ENCODE measurements at places on chromosomes 1 and 21.

DNA sequence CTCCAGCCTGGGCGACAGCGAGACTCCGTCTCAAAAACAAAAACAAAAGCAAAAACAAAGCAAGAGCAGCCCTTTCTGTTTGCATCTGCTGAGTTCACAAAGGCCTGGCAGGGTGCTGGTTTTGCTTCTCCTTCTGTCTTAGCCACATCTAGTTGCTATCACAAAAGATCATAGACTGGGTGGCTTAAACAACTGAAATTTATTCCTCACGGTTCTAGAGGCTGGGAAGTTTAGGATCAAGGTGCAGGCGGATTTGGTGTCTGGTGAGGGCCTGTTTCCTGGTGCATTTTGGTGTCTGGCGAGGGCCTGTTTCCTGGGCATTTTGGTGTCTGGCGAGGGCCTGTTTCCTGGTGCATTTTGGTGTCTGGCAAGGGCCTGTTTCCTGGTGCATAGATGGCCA is 471.3 kb downstream of the CAMTA1 start:
- no peak for DNase-seq

GRCh38 chr1:193318347-193318746 is 131.9 kb upstream of the B3GALT2 start:
- no peak for DNase-seq

- no peak for DNase-seq
Measured at GRCh38 chr1:110436635-110437034, 14.3 kb upstream of the PROK1 start.

DNA sequence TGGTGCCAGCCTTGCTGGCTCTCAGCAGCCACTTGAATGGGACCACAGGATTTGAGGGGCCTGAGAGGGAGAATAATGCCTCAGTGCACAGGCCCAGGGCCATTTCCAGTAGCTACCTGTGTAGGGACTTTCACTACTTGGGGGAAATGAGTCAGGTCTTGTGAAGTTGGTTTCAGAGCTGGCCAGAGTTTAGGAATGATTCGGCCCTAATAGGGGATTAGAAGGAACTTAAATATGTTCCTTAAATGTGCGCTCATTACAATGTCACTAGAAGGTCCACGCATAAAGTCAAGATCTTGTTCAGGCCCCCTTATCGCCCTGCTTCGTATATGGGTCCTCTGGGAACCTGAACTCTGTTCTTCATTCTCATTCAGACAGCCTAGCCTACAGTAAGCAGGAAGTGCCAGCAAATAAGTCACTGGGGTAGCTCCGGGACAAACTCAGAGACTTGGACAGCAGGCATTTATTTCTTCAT is 5.6 kb upstream of the AKR1A1 start:
- no peak for DNase-seq

DNA sequence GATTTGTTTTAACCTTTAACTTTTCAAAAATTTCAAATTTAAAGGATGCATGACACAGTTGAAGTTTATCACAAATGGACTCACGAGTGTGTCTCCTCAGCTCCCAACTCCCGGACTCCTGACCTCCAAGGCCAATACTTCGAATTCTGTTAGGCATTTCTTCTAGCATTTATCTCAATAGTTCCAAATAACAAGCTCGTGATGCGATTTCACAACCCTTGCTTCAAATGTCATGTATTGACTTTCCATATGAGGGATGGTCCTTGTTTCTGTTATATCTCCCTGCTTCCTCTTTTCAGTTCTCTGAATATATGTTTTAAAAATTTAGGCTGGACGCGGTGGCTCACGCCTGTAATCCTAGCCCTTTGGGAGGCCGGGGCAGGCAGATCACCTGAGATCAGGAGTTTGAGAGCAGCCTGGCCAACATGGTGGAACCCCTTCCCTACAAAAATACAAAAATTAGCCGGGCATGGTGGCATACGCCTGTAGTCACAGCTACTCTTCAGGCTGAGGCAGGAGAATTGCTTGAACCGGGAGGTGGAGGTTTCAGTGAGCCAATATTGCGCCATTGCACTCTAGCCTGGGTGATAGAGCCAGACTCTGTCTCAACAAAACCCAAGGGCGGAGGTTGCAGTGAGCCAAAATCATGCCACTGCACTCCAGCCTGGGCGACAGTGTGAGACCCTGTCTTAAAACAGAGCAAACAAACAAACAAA is 52.0 kb upstream of the TINAGL1 start:
- no peak for DNase-seq
